ENCODE measurements at places on chromosomes 11 and 22.
A peak's percentile ranks its signal among the peaks of the same experiment; 100 is the strongest.

DNA sequence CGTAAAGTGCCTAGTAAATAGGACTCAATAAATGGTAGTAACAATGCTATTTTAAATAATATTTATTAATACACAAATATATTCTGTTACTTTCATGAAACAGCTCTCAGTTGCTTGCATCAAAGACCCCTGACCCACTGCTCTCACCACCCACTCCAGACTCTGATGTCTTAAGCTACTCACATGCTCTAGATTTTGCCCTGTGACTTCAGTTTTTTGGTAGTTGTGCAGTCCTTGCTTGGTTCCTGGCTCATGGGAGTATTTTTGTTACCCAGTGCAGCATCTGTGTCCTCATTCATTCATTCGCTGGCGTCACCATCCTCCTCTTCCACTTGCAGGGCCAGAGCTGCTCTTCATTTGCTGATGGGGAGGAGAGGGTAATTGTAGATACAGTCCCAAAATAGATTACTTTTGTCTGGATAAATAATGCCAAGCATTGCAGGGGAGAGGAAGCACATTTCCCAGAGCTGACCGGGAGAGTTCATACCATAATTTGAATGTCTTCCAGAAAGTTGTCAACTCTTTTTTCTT is 12.7 kb downstream of the MRPL48 start:
- DNase-seq, result no peak

DNA sequence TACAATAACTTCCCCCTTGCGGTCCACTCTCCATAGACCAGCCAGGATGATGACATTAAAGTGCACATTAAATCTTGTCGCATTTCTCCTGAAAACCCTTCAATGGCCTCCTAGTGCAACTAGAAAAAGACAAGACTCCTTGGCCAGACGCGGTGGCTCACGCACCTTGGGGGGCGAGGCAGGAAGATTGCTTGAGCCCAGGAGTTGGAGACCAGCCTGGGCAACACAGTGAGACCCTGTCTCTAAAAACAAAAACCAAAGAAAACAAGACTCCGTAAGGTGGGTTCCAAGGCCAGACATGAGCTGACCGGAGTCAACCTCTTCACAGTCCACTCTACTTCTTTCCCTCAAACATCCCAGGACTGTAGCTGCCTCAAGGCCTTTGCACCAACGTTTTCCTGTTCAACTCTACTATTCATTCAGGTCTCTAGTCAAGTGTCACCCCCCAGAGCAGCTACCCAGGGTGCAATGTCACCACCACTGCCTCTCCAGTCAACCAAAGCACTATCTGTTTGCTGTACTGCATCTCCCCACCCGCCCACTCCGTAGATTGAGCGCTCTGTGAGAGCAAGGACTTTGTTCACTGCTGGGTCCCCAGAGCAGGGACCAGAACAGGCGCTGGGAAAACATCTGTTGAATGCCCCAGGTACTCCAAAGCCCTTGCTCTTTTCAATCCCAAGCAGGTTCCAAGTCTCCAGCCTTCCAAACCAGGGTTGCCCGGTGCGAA is 739 bp downstream of the ZMAT5 start:
- no peak for DNase-seq

- no peak for DNase-seq
Measured at GRCh38 chr22:28736301-28737155, 5.1 kb downstream of the CHEK2 start.

- DNase-seq, result no peak
Measured at GRCh38 chr11:17395978-17396377, 7.5 kb upstream of the KCNJ11 start.

- no peak for DNase-seq
Measured at GRCh38 chr22:36308880-36309279, 55.9 kb downstream of the APOL1 start.

GRCh38 chr22:29388759-29389090 is 355 bp upstream of the AP1B1 start:
- DNase-seq, result no peak

- no peak for DNase-seq
Measured at GRCh38 chr11:94132823-94133408, 4.3 kb downstream of the PANX1 start.

- DNase-seq, result no peak
Measured at GRCh38 chr22:21940521-21940920, 12.1 kb downstream of the PPM1F start.

GRCh38 chr11:122141725-122142124 is 25.7 kb upstream of the BLID start:
- DNase-seq, result no peak

DNA sequence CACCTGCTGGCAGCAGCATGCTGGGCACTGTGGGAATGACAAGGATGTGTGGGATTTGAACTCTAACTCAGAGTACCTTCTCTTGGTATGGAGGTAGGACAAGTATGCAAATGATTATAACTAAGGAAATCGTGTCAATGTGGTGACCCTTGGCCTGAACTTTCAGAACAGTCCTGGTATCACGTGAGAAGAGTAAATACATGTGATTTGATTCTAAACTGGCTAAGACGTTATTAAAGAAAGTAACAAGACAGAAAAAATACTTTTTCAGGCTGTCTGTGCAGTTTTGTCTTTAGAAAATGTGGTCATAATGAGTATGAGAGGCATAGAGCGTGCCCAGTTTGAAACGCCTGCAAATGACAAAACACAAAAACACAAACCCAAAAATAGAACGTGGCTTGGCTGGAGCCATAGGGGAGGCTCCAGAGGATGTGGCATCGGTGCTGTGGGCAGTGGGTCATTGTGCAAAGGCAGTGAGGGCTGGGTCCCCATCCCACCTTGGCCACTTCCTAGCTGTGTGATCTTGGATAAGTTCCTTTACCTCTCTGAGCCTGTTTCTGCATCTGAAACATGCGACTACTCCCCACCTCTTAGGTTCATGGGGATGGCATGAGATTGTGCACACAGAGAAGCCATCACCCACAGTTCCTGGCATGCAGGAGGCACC is 18.4 kb upstream of the IL2RB start:
- no peak for DNase-seq

DNA sequence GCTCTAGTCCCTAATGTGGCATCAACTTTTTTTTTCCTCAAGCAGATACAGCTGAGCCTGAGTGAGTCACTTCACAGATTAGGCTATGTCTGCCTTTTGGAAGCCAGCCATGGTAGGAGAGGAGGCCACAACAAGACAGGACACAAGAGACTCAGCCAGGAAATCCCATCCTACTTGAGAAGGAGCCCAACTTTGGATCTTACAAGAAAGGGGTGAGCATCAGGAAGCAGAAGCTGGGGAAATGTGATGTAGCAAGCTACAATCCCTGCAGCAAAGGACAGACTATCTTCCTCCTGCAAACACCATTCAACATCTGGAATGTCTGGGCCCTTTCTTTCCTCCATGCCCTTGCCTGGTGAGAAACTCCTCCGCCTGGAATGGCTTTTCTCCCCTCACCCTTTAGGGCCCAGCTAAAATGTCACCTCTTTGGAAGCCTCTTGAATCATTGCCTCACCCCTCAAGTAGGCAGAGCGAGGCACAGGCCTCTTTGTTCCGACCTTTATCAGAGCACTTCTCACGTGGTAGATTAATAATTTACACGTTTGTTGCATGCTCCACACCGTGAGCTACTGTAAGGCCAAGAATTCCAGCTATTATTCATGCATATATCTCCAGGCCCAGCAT is 156.4 kb upstream of the PITPNB start:
- peak; percentile 40 for DNase-seq

DNA sequence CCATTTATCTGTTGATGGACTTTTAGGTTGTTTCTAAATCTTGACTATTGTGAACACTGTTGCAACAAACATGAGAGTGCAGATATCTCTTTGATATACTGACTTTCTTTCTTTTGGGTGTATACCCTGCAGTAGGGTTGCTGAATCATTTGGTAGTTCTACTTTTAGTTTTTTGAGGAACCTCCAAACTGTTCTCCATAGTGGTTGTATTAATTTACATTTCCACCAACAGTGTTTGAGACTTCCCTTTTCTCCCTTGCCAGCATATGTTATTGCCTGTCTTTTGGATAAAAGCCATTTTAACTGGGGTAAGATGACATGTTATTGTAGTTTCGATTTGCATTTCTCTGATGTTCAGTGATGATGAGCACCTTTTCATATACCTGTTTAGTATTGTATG is 330.0 kb downstream of the DDX10 start:
- no peak for DNase-seq

DNA sequence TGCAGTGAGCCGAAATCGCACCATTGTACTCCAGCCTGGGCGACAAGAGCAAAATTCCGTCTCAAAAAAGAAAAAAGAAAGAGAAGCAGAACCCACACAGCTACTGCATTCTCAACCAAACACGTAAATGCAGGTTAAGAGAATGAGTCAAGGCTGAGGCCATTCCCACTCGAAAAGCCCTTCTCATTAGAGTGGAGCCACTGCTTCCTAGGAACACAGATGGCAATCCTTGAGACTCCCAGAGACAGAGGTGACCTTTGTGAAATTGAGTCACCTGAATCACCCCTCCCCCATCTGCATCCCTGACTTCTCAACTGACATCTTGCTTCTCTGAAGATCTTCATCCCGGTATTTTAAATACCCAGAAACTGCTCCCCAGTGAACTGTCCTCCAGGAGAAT is 8.2 kb downstream of the PACSIN2 start:
- DNase-seq, result no peak

DNA sequence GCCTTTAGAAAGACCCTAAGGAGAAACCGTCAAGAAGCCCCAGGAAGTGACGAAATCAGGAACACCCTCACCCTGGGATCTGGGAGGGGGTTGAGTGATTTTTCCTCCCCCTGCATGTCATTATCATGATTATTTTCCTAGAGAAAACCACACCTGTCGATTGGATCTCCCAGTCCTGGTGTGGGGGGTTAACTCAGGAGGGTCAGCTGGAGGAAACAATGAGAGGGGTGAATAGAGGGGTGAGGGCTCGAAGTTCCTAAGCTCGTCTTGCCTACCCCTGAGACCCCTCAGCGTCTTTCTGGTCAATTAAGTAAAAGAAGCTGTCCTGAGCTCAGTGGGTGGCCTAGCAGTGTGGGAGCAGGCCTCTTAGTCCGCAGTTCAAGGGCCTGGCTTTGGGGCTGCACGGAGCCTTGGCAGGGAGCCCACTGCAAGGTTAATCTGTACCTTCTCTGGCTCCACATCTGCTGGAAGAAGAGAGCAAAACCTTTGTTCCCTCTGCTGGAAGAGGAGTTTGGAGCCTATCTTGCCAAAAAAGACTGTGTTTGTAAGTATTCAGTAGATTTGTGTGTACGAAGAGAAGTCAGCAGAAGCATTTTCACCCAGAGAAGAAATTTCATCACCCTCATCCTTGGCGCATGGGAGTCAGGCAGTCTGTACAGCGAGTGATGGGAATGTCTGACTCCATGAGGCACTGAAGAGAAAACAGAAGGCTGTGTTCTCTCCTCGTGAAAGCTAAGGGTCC is 34.2 kb upstream of the FTH1 start:
- DNase-seq, result no peak

- no peak for DNase-seq
Measured at GRCh38 chr11:87194985-87195820, 157.5 kb downstream of the TMEM135 start.

DNA sequence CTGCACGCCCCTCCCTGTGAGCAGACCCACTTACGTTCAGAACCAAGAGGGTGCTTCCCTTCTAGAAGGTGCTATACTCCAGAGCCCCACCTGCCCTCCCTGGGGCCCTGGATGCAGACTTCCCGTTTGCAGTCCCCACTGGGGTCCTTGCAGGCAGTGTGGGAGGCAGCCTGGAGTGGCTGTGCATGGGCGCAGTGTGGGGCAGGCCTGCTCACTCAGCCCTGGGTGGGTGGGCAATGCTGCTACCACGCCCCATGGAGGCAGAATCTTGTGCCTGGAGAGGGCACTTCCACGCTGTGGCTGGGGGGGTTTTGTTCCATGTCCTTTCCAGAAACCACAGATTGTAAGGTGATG is 116.2 kb downstream of the KCNQ1OT1 start:
- DNase-seq, result no peak

DNA sequence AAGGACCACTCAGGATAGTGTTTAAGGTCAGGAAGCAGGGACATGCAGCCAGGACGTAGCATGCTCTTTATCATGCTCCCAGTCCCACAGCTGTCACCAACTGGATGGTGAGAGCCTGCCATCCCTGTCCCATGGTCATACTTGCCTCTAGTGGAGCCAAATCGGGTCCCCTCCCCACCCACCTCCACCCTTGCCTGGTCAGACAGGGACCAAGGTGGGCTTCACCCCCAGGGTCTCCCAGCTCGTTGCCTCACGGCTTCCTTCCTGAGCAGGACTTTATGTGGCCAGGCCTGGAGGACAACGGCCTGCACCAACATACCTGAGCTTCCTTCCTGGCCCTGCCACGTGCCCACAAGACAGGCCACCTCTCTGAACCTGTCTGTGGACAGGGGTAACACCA is 19.8 kb downstream of the A4GALT start:
- DNase-seq, result no peak

DNA sequence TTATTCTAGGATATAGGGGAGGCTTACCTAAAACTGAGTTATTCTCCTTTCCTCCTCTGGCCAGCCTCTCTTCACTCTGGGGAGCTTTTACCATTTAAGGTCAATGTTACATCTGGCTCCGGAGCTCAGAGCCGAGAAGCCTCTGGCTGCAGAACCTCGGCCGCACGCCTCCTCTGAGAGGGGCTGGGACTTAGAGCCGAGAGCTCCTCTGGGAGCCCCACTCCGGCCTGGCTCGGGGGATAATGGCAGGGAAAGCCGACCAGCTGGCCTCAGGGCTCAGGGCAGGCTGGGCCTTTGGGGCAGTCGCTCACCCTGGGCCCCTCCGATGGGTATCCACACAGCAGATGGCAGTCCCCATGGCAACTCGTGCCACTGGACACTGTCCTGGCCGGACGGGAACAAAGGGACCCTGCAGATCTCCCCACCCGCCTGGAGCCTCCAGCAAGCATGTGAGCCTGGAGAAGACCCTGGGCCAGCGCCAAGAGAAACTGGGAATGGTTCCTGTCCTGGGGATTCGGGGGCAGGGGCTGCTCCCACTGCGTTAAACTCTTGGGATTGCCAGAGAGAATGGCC is at the start of gene IRAG1:
Gene IRAG1, minus strand, starts transcription at position 247 of the 573 bp plus-strand sequence. Its CDS starts 153 bp downstream, at position 94.
- peak; percentile 38 for DNase-seq

- DNase-seq, result no peak
Measured at GRCh38 chr22:25484521-25485315, 79.8 kb upstream of the GRK3 start.

- peak; percentile 89 for DNase-seq
Measured at GRCh38 chr11:85759915-85760314, 51.0 kb downstream of the SYTL2 start.

GRCh38 chr11:83007477-83007876 is 64.2 kb downstream of the RAB30 start:
- DNase-seq, result no peak

- DNase-seq, result no peak
Measured at GRCh38 chr11:96051820-96052219, 127.9 kb upstream of the MTMR2 start.

GRCh38 chr11:66151273-66151672 is 81.2 kb downstream of the PACS1 start:
- no peak for DNase-seq

All from AG04449 (cell line).